T47D (cell line): ENCODE measurements at places on chromosomes 2 and 18.

DNA sequence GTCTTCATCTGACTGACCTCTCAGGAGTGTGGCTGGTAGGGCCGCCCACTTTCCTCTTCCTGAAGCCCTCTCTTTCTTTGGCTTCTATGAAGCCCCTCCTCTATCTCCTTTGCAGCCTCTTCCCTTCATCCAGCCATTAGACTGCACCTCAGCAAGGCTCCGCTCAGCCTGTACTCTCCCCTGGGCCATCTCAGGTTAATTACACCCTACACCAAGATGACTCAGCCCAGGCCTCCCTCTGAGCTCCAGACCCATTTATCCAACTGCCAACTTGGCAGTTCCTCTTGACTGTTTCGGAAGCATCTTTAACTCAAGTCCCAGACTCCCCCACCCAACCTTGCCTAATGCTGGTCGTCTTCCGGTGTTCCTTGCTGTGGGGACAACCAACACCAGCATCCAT, 5.8 kb upstream of the WNT6 start:
- no peak for DNase-seq

- DNase-seq: no peak
Observed at GRCh38 chr2:195404651-195405050, 252.4 kb upstream of the SLC39A10 start.

DNA sequence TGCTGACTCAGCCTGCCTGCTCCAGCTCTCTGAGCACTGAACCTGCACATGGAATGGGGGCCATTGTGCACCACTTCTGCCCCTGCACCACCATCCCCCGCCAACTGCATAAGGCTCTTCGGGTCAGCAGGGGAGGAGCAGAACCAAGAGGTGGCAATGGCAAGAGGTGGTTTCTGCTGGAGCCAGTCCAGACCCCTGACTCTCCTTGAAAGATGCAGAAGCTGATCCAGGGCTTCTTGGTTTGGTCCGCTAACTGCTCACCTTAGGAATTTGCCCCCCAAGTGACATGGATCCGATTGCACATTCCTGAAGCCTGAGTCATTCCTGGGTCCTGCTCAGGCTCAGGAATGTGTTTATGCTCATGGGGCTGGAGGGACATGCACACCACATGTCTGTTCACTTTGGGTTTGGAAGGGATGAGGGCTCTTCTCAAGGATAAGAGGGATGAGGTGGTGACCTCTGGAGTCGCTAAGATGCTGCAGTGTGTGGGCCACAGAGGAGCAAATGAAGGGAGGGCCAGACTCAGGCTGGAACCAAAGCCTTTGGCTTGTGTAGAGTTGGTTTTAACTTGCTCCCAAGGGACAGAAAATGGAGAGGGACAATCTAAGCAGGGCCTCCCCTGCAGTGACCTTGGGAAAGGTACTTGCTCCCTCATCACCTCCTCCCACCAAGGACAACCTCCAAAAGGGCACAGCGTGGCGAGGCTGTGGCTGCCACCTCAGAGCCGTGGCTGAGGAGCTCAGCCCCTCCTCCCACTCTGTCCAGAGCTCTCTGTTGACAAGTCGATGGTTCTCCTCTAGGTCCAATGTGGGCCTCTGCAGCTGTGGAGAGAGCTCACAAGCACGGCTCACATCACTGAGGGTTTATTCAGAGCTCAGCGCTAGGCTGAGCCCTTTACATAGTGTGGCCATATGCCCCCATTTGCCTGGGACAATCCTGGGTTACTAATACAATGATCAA, 66.2 kb downstream of the HS1BP3 start:
- peak; percentile 84 for DNase-seq

DNA sequence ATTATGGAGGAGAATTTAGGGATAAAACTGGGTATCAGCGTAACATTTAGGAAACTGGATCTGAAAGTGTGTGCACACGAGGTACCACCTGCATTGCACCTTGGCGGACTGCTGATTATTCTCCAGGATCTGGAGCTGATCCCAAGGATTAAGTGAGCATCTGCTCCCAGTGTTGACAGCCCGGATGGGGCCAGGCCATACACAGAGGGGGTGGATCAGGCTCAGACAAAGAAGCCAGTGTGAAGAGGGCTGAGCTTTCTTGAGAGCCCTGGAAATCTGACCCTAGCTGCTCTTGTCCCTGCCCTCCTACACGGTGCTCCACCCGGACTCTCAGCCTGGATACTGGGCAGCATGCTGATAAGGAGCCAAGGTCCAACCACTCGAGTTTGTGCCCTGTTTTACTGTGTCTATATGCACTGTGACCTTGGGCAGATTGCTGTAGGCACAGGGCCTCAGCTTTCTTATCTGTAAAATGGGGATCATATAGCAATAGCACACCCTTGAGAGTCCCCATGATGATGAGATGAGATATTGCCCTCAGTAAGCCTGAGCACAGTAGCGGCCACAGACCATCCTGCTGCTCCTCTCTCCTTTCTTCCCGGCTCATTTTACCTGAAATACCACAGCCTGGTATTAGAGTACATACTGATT, 396.8 kb upstream of the CELF4 start:
- no peak for DNase-seq

DNA sequence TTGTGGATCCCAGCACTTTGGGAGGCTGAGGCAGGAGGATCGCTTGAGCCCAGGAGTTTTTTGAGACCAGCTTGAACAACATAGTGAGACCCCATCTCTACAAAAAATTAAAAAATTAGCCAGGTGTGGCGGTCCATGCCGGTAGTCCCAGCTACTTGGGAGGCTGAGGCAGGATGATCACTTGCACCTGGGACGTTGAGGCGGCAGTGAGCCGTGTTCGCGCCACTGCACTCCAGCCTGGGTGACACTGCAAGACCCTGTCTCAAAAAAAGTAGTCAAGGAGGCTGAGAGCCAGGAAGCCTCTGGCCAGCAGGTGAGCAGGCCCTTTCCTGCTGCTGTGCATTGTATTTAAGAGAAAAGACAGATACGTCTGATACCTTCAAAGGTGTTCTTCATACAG, 11.1 kb upstream of the PROC start:
- DNase-seq: no peak

DNA sequence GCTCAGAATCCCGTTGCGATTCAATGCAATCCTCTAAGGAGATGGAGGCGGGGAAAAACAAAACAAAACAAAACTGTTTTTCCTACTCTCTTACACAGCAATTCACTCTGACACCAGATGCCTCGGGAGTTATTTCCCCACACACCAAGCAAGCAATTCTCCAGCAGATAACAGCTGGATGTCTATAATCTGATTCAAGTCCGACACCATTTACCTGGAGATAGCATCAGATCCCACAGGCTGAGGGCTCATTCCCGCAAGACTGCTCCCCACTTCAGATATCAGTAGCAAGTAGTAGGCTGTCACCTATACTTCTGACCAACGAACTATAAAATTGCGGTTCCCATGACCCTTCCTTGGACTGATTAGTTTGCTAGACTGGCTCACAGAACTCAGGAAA, 58.7 kb downstream of the DTNB start:
- no peak for DNase-seq

GRCh38 chr18:31206787-31207381, 44.2 kb upstream of the DSC1 start:
- peak; percentile 22 for DNase-seq

- DNase-seq: no peak
Observed at GRCh38 chr2:24012521-24013188, 2.8 kb downstream of the MFSD2B start.

- DNase-seq: no peak
Observed at GRCh38 chr2:100895402-100895801, 75.5 kb downstream of the NPAS2 start.

GRCh38 chr2:109196081-109196875, 67.3 kb downstream of the SH3RF3 start:
- DNase-seq: no peak

DNA sequence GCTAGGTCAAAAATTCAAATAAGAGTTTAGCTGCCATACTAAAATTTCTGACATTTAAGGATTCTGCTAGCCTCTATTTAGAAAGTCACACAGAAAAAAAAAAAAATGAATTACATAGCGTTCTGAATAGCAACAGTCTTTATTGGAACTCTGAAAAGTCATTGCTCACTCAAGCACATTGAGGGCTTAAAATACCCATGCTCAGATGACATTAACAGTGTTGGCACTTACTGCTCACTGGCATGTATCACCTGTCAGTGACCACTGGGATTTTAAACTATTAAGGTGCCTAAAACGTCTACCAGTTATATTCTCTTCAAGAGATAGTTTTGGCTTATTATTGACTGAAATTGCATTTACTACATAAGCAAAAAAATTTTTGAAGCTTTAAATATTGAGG, 468.0 kb upstream of the SPHKAP start:
- no peak for DNase-seq

GRCh38 chr18:12796448-12796847, 87.6 kb downstream of the PTPN2 start:
- no peak for DNase-seq

GRCh38 chr2:114219456-114219855, 223.0 kb upstream of the DPP10 start:
- DNase-seq: no peak

- DNase-seq: peak; percentile 61
Observed at GRCh38 chr18:55781481-55781957, 193.5 kb upstream of the TCF4 start.

GRCh38 chr18:75246721-75247610, 36.4 kb downstream of the TSHZ1 start:
- DNase-seq: no peak

GRCh38 chr2:57920342-57920939, 126.2 kb upstream of the VRK2 start:
- no peak for DNase-seq

DNA sequence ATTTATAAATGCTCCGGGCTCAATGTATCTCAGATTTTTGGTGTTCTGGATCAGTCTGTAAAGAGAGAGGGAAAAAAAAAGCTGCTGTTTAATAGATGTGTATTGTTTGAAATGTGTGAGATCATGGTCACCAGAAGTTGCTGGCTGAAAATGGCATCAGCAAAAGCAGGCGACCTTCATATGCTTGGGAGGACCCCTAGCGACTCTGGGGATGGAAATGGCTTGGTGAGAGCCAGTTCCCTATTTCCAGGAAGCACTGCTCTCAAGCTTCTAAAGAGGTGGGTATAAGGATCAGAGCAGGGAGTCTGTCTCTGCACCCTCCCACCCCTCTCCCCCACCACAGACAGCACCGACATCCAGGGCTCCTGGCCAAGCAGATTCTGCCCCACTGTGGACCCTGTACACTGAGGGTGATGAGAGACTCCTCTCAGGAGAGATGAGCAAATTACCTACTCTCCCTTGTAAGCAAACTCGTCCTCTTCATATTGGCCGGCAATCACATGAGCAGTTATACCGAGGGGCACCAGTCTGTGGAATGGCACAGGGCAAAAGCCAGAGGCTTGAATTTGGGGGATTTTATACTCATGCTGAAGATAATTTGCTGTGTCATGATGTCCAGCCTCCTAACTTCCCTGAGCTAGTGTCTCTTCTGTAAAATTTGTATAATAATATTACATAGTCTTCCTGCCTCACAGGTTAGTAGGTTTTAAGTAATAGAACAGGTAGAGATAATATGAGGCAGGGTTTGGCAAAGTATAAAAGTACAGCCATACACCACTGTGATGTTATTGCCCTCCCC, 29.6 kb downstream of the LHCGR start:
- DNase-seq: no peak

- no peak for DNase-seq
Observed at GRCh38 chr2:86646865-86647264, 23.2 kb upstream of the RNF103 start.

GRCh38 chr2:39033980-39034379, 86.9 kb downstream of the SOS1 start:
- no peak for DNase-seq

DNA sequence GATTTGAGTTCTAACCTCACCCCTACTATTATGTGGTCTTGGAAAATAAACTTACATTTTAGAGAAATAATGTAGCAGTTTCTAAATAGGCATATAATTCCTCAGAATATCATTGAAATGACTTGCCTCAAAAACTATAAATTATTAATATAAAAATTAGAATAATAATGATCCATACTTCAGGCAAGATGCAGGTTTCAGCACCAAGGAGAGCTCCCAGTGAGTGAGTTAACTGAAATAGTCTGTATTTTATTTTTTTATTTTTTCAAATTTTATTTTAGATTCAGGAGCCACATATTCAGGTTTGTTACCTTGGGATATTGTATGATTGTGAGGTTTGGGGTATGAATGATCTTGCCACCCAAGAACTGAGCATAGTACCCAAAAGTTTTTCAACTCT, 472.2 kb upstream of the DCC start:
- DNase-seq: peak; percentile 23

DNA sequence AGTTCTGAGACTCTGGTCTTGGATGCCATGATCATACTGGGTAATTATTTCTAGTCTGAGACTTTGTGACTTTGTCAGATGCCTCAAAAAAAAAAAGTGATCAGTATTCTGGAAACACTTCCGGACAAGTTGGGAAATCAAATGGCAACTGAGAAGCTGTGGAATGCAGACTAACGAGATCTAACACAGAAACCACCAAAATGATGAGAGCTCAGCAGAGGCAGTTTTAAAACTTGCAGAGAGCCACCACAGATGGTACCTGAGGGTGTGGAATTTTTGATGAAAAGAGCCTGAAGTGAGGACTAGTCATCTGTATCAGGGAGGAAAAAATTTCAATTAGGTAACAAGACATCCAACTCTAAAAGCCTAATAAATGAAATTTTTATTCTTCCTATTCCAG, 5.5 kb upstream of the GPR75 start:
- DNase-seq: no peak

DNA sequence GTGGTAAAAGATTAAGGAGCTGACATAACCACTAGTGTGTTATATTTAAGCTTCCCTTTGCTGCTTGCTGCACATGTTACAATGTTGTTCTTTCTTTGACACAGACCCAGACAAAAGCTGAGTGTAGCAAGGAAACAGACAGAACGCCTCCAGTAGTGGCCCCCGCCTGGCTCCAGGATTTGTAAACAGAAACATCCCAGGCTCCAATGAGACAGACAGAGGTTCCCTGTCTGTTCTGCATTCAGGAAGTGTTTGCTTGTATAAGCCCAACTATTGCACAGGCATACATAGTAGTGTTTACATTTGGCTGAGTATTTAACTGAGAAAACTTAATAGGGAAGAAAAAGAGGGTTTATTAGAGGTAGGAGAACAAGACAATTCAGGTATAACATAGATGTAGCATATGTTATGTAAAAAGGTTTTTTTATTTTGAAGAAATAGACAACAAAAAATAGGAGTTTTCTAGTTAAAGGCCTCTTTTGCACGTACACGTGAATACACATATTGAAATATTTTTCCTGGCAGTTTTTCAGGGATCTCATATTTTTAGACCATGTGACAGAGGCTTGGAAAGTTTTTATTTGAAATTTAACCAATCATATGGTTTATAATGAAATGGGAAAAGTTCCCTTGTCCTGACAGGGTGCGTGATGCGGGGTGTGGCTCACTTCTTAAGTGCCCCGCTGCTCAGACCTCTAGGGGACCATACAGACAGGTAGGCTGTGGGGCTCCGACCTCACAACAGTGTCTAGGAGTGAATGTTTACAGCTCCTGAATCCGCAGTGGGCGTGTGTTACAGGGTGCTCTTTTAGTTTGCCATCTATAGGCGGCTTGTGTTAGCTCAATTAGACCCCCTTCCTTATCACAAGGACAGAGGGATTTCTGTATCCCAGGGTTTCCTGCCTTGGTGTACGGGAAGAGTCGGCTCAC, 118.4 kb downstream of the BMPR2 start:
- DNase-seq: peak; percentile 53

GRCh38 chr2:96950381-96951124, 35.8 kb downstream of the FAM178B start:
- DNase-seq: no peak
